Stimulated activated CD4-positive, alpha-beta T cell treated with anti-CD3 and anti-CD28 coated beads, Interleukin-15, amount 100 ng/mL, for 1 hour (primary cell): ENCODE measurements at places on chromosomes 12 and 14.

DNA sequence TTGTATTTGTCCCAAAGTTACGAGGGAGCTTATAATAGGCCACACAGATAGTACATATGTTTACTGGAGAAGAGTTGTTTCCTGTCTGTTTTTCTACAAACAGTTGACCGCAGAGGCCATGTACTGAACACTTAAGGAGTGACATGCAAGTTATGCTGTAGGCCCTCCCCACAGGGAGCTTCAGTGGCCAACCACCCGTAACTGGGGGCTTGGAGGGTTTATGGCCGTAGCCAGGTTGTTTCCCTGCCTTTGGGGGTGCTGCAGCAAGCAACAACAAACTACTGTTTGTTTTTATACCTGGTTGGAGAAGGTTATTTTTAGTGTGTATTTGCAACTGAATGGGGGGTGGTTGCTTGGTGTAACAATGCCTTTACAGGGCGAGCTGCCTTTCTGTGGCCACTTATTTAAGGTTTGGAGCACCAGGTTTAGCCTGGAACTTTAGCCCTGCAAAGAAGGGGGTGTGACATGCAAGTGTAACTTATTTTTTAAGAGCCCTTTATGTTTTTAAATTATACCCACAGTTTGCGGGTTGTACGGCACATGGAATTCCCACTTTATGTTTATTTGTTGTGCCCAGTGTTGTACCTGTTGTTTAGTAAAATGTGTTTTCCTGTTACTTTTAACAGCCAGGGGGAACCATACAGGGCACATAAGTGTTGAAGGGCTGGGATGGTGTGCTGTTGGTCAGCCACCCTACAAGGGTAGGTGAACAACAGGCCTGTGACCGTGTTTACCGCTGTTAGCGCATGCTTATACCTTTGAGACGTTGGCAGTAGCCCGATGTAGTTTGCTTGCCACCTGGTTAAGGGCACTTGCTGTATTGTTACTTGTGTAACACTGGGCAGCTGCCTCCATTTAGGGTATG, 29.9 kb upstream of the G2E3 start:
- no peak for DNase-seq

GRCh38 chr14:84581041-84581440, 948.9 kb upstream of the FLRT2 start:
- DNase-seq, result no peak

DNA sequence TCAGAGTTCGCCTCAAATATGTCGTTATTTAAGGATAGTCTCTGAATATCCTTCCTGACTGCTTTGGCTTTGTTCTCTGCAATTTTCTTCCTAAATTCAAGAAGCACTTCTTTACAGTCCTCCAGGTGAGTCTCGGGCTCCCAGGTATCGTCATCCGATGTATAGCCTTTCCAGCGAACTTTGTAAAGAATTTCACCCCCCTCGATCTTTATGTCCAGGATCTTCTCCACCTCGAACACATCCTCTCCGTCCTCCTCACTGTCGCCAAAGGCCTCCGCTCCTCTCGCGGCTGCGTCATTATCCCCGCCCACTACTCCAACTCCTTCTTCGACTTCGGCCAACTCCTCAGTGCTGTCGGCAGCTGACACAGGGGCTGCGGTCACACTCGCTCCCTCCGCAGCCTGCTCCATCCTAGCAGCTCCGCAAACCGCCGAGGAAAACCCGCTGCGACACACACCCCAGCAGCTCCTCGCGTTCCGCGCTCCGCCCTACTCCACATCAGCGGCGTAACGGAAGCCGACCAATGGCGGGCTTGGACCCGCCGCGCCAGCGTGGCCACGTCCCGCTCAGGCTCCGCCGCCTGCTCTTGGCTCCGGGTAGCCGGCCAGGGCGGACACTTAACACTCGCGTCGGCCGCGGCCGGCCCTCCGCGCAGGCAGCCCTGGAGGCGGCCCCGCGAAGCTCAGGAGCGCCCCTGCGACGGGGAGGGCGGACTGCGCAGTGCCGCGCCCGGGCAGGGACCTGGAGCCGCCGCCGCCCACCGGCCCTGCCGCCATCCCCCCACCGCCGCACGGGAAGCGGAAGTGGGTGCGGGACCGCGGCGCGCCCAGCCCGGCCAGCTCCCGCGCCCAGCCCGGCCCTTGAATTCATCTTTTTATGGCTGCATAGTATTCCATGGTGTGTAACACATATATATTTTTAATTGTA, 4.1 kb downstream of the CD163L1 start:
- peak; percentile 28 for DNase-seq

GRCh38 chr12:47238669-47239114, 158.9 kb upstream of the AMIGO2 start:
- no peak for DNase-seq

- no peak for DNase-seq
Observed at GRCh38 chr12:12804011-12804410, 9.1 kb upstream of the DDX47 start.

- no peak for DNase-seq
Observed at GRCh38 chr12:50032854-50033581, 7.7 kb upstream of the RACGAP1 start.

DNA sequence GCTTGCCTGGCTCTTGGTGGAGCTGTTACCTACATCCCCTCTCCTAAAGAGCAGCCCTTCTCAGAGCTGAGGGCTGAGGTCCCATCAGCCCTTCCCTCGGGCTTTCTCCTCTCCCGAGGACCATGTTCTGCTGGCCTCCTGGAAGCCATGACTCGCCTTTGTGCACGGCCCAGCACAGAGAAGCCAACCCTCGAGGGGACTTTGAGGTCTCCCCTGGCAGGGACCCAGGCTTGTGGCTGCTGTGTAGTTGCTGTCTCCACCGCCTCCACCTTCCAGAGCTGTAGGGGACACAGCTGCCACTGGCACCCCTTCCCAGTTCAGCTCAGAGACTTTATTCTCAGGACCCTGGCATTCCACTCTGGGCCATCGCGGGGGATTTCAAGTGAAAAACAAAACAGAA, 22.9 kb upstream of the CCND2 start:
- no peak for DNase-seq

DNA sequence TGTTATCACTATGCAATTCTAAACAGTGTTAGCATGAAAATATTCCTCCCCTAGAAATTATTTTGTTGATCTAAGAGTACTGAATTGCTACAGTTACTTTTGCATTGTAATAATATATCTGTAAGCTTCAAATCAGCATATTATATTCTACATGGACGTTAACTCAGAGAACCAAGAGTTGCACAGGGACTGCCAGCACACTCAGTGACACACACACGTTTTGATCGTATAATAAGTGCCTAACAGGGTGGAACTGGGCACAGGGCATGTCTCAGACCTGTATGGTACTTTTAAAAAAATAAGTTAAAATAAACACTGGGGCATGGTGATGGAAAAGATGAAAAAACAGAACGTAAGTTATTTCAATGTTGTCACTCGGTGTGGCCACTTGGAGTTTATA, 451.6 kb downstream of the RGS6 start:
- no peak for DNase-seq

DNA sequence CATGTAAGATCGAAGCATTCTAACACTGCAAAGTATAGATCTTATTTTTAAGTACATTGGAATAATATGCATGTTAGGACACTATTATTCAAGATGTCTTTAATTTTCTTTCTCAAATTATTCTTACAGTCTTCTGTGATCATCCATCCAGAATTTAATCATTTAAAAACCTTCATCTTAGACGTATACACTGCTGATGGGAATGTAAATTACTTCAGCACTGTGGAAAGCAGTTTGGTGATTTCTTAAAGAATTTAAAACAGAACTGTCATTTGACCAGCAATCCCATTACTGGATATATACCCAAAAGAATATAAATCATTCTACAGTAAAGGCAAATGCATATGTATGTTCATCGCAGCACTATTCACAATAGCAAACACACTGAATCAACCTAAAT, 3.2 kb upstream of the RPS29 start:
- no peak for DNase-seq

DNA sequence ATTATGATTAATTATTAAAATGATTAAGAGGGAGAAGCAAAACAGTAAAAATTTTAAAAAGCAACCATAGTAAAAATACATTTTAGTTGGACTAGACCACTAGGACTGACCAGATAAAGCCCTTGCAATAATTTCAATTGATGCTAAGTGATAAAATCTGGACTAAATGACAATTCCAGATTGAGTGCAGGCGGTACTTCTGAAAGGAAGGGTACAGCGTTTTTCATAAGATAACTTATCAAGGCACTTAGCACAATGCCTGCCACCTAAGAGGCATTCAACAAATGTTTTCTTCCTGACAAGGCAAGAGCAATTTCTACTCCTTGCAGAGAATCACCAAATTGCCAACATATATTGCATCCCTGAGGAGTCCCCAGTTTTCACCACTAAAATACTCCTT, 37.7 kb upstream of the OAS1 start:
- DNase-seq, result no peak

- no peak for DNase-seq
Observed at GRCh38 chr12:50715174-50715573, 48.7 kb upstream of the ATF1 start.

DNA sequence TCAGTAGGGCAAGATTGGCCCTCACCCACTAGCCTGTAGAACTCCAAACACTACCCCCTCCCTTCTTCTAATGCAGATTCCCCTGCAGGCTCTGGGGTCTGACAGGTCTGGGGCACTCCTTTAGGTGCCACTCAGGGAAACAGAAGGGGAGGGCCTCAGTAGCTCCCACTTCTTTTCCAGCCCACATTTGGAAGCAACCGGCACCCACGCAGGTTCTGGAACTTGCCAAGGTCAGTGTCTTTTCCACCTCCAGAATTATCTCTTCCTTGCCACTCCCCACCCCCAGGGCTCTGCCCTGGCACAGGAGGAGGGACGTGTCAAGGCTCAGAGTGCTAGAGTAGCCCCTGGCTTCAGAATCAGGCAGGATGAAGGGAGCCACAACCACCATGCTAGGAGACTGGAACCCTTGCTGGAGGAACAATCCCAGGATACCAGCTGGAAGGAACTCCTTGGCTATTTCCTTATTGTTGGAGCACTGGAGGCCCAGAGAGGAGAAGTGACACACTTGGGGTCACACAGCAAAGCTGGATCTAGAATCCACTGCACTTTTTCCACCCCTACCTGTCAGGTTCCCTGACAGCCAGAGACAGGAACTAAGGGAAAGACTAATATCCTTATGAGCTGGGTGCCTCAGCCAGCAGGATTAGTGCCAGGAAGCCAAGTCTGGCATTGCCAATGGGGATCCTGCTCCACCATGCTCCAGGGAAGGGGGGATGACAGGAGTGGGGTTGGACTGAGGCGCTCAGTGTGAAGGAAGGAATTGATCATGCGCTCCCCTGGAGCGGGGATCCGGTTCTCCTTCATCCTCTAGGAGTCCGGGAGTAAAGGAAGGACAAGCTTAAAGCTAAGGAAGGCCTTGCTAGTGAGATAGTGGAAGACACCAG, 1.8 kb upstream of the FIGNL2 start:
- DNase-seq, result no peak

GRCh38 chr14:85336817-85337216, 193.1 kb upstream of the FLRT2 start:
- no peak for DNase-seq

DNA sequence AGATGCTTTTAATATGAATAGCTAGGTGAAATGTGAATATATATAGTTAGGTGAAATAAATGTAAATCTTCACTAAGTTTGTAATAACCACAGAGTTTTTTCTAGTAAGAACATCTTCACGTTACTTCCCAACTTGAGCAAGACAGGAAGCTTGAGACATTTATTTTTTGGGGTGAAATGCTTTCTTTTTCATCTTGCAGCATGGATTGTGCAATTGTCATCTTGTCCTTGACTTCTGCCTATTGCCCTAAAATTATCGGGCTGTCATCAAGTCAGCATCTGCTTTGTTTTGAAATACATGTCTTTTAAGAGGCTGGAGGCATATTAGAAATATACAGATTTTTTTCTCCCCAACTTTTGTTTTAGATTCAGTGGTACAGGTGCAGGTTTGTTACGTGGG, 433.9 kb downstream of the PCNX1 start:
- DNase-seq, result no peak

DNA sequence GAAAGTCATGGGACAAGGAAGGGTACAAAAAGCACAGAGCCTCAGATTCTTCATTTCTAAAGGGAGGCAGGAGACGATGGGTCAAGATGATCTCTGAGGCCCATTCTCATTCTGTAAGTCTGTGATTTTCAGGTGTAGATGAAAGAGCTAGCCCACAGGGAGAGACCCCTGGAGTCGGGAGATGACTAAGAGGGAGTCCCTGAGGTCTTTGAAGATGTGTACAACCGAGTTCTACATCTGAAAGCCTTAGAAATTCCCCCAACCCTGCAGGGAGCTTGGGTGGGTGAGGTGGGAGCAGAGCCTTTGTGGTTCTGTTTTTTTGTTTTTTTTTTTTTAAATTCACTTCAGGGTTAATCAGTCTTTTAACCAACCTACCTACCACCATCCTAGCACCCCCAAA, 3.1 kb downstream of the WNT10B start:
- no peak for DNase-seq

- no peak for DNase-seq
Observed at GRCh38 chr12:128228581-128228980, 38.4 kb upstream of the TMEM132C start.

GRCh38 chr14:50977863-50978528, 33.7 kb upstream of the PYGL start:
- DNase-seq, result no peak
